ENCODE measurements at places on chromosomes 13 and 19. TPM values are rescaled to one million over a fixed set of nuclear protein-coding genes. Genes with fewer than 3 reads are reported as not detected.

LENG9 gene
- polyA plus RNA-seq: 1.6 TPM

TRAPPC5 gene
- polyA plus RNA-seq: 149 TPM

SEMA6B gene
- 9.1 TPM for polyA plus RNA-seq

SLC7A10 gene
- 0.66 TPM for polyA plus RNA-seq

ABCA7 gene
- 2.7 TPM for polyA plus RNA-seq

ZNF382 gene
- polyA plus RNA-seq: 2.6 TPM

SLC15A1 gene
- polyA plus RNA-seq: 0.01 TPM

CEACAM3 gene
- not detected for polyA plus RNA-seq

PEG3 gene
- 3.0 TPM for polyA plus RNA-seq

LILRB1 gene
- polyA plus RNA-seq: 0.54 TPM

CHST8 gene
- polyA plus RNA-seq: 0.13 TPM

ANGPTL4 gene
- polyA plus RNA-seq: 11.3 TPM

CATSPERD gene
- not detected for polyA plus RNA-seq

HIF3A gene
- polyA plus RNA-seq: 204 TPM

OR7C1 gene
- polyA plus RNA-seq: 0.01 TPM

SPART gene
- 18.4 TPM for polyA plus RNA-seq

LGALS4 gene
- 0.30 TPM for polyA plus RNA-seq

FREM2 gene
- polyA plus RNA-seq: 0.07 TPM

VSTM2B gene
- polyA plus RNA-seq: not detected

ELF1 gene
- polyA plus RNA-seq: 9.9 TPM

NLRP12 gene
- polyA plus RNA-seq: 0.07 TPM

C19orf85 gene
- not detected for polyA plus RNA-seq

ZNF208 gene
- 2.8 TPM for polyA plus RNA-seq

DNAAF3 gene
- polyA plus RNA-seq: 5.9 TPM

DPF1 gene
- 0.09 TPM for polyA plus RNA-seq

SULT2B1 gene
- polyA plus RNA-seq: 0.13 TPM

BCL2L12 gene
- 8.6 TPM for polyA plus RNA-seq

DCT gene
- polyA plus RNA-seq: 0.01 TPM

POLR2E gene
- 212 TPM for polyA plus RNA-seq

RNF17 gene
- polyA plus RNA-seq: not detected

OCEL1 gene
- 47.4 TPM for polyA plus RNA-seq

CERS1 gene
- 0.37 TPM for polyA plus RNA-seq

VSIG10L gene
- 1.6 TPM for polyA plus RNA-seq

EXOC3L2 gene
- polyA plus RNA-seq: 1.2 TPM

SHISA7 gene
- polyA plus RNA-seq: under 0.01 TPM

RASL11A gene
- 9.3 TPM for polyA plus RNA-seq

WTIP gene
- polyA plus RNA-seq: 9.2 TPM

SERPINE3 gene
- polyA plus RNA-seq: not detected

PSG1 gene
- polyA plus RNA-seq: not detected

PDE4A gene
- 14.3 TPM for polyA plus RNA-seq

PAF1 gene
- 24.1 TPM for polyA plus RNA-seq

ZNF506 gene
- 8.6 TPM for polyA plus RNA-seq

S1PR5 gene
- polyA plus RNA-seq: 0.13 TPM

SIAH3 gene
- not detected for polyA plus RNA-seq

PINLYP gene
- polyA plus RNA-seq: 4.5 TPM

EID2B gene
- polyA plus RNA-seq: 1.8 TPM

LIM2 gene
- polyA plus RNA-seq: not detected

SKA3 gene
- polyA plus RNA-seq: 0.06 TPM

RAB8A gene
- polyA plus RNA-seq: 12.1 TPM

ZNF541 gene
- polyA plus RNA-seq: 0.23 TPM

ZNF221 gene
- polyA plus RNA-seq: 3.1 TPM

MYH14 gene
- 29.3 TPM for polyA plus RNA-seq

NFKBIB gene
- polyA plus RNA-seq: 31.5 TPM

CLEC11A gene
- 12.9 TPM for polyA plus RNA-seq

CACNG8 gene
- polyA plus RNA-seq: 0.03 TPM

APC2 gene
- polyA plus RNA-seq: 0.15 TPM

ZNF616 gene
- polyA plus RNA-seq: 1.6 TPM

CYP2F1 gene
- polyA plus RNA-seq: not detected
